ENCODE measurements at places on chromosomes 13 and 19.

DNA sequence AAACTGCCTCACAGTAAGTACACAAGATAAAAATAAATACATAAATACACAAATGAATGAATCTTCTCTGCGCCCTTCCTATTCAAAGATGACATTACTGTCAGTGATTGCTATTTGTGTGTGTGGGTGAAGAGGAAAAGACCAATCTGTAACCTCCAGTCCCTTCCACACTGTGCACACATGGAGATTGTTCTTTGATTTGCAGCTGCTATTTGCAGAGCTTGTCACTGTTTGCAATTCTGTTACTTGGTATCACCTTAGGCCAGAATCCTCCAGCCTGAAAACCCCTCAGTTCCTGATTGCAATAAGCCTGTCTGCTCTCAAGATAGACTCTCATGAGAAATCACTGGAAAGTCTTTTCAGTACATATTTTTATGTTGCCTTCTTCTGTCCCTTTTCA is 1314.9 kb downstream of the PCDH9 start:
- no peak for DNase-seq

DNA sequence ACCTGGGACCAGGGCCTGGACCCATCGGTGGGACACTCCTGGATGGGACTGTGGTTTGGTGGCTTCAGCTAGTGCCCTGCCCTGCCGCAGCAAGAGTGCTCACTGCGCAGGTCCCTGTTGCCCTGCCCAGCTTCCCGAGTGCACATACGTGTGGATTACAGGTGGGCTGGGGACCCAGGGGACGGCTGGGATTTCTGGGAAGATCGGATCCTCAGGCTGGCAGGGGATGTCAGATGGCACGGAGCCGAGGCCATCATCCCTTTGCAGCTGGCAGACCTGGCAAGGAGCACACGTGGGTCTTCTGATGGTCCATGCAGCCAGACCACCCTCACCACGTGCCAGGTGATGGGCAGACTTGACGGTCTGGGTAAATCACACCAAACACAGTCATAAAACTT is 69.3 kb downstream of the CHST8 start:
- no peak for DNase-seq

DNA sequence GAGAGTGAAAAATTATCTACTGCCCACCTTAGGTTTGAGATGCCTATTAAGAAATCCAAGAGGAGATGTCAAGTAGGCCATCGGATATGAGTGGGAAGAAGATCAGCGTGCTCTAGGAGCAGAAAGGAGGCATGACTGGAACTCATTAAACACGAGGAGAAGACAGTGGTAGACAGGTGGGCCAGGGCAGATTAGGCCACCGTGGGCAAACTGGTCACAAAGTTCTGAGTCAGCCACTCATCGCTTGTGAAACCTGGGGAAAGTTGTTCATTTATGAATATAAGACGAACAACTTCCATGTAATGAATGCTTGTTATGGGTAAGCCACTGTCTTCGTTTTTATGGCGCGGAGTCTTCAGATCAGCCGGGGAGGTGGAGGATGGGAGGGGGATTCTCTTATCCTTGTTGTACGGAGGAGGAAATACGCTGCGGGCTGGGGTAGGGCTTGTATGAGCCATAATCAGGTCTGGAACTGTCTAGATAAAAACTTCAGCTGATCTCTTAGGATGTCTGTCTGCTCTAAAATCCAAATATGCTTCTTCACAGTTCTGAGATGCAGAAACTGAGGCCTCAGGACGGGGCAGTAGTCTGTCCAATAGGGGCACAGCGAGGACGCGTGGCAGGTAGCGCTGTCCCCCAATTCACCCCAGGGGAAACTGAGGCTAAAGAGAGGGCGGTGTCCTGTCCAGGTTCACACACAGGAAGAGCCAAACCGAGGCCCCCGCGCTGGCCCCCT is 1.1 kb upstream of the ZNF444 start:
- no peak for DNase-seq

GRCh38 chr13:102183509-102184182 is 218.2 kb downstream of the FGF14 start:
- no peak for DNase-seq
